ENCODE measurements at places on chromosomes 5 and 9.

- DNase-seq = no peak
Measured at GRCh38 chr5:131280417-131280816, 16.6 kb downstream of the CDC42SE2 start.

GRCh38 chr9:5684101-5684500 is 55.2 kb downstream of the RIC1 start:
- DNase-seq = no peak

DNA sequence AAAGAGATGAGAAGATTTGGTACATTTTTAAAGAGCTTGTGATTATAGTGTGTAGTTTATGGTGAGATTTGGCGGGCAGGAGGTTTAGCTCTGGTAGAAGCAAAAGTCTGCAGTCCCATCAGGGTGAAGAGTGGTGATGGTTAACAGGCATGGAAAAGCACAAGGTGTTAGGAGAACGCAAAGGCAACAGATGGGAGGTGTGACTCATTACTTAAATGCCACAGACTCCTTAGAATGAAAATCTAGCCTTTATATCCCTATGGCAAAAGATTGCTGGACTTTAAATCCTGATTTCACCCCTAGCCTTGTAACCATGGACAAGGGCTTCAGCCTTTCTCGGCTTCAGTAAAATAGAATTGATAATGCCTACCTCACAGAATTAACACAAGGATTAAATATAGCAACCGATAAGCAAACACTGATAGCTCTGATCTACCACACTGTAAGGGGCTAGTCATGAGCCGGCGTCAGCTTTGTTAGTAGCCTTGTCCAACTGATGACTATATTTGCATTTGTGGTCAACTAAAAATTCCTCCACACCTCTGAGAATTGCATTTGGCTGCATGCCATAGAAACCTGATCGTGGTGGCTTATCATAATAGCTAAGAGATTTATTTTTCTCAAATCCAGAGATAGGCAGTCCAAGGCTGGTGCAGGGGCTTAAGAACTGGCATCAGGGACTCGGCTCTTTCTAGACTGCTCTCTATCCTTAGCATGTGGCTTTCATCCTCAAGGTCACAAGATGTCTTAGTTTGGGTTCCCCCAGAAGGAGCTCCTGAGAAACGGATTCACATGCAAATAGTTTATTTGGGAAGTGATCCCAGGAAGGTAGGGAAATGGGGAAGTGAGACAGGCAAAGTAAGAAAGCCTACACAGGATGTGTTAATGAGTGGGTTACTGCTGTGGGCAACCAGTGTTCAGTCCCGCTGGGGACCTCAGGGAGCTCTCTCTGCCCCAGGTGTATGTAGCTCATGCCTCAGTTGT is 19.6 kb downstream of the MFAP3 start:
- DNase-seq = no peak

- no peak for DNase-seq
Measured at GRCh38 chr5:79983618-79984017, 7.4 kb downstream of the MTX3 start.

DNA sequence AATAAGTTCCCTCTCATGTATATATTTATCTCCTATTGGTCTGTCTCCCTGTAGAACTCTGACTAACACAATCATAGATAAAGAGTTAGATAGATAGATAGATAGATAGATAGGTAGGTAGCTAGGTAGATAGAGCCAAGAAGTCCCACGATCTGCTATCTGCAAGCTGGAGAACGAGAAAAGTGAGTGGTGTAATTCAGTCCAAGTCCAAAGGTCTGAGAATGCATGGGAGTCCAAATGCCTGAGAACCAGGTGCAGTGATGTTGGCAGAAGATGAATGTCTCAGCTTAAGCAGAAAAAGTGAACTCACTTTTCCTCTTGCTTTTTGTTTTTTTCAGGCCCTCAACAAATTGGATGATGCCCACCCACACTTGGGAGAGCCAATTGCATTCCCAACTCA is 37.7 kb upstream of the ZFR start:
- no peak for DNase-seq

DNA sequence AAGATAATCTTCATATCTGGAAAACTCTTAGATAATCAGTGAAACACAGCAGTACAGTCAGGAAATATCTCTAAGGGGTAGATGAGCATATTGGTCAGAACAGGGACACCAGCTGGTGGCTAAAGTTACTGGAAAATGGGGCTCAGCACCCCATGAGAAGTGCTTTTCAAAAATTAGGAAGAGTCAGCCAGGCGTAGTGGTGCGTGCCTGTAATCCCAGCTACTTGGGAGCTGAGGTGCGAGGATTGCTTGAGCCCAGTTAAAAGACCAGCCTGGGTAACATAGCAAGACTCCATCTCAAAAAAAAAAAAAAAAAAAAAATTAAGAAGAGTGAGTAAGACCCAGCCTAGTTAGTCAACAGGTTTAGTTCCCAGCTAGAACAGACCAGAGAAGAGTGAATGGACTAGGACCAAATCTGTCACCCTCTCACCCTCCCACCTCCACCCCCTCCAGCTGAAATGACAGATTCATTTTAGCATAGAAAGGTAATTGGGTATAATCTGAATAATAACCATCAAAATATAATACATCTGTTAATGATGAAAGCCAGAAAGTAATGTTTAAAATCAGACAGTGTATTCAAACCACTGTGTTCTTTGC is 120.9 kb downstream of the CDC42SE2 start:
- DNase-seq = no peak
